ENCODE measurements at places on chromosomes 13 and 19.

DNA sequence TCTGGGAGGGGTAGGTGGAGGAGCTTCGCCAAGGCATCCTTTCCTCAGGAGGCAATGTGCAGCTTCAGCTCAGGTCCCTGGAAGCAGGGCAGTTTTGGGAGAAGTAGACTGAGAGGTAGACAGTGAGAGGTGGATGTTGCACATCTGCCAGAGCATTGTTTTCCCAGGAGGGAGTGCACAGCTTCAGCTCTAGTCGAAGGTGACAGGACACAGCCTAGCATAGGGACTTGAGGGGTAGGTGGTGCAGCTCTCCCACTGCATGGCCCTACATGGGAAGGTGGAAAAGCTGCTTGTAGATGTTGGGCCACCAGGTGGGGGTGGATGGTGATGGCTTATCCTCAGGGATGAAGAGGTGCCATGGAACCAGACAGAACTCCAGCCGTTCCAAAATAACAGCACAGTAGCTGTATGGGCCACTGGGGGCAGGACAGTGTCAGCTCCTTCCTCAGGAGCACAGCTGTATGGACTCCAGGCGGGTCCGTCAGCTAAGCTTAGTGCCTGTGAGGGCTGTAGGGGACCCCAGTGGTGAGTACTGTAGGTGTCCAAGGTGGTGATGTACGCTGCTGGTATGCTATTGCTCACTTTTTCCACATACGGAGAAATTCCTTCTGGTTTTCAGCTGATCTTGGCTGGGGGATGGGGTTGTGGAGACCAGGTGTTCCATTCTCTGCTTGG lies 17.4 kb upstream of the ZNF543 start:
- DNase-seq = no peak

- no peak for DNase-seq
These were observed 14.4 kb upstream of the GARIN5A start for GRCh38 chr19:50490991-50491472.

GRCh38 chr13:106551350-106551749 lies 15.9 kb upstream of the EFNB2 start:
- no peak for DNase-seq

DNA sequence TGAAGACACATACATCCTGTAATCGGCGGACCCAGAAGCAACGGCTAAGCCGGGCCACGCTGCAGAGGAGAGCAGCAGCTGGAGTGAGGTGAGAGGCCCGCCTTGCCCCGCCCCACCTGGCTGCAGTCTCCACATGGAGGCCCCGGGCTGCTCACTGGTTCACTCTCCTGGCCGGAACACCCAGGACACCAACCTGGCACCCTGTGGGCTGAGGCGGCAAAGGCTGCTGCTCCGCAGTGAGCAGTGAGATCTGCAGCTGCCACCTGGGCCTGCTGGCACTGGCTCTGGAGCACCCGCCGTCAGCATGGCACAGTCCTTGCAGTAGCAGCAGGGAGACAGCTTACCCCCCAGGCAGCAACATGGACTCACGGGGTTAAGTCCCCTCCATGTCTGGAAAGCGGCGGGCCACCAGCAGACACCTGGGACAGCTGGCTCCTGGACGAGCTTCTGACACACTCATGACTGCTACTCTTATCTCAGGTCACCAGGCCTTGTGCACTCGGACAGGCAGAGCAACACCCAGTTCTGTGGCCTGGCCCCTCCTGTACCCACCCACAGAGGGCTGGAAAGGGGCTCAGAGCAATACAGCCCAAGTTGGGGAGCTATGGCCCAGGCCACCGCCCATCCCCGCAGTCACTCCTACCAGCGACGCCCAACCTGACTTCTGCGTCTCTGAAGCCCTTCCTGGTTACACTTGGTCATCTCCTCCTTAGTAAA lies 13.2 kb upstream of the KPTN start:
- DNase-seq = no peak

- DNase-seq = no peak
These were observed 113.8 kb downstream of the IRS2 start for GRCh38 chr13:109672545-109672944.

Data from forelimb muscle (tissue), 1 donor.